Purkinje cell (primary cell): ENCODE measurements at places on chromosomes 4 and X. TPM values are rescaled to one million over a fixed set of nuclear protein-coding genes. Genes with fewer than 3 reads are reported as not detected.

SPANXB1 gene
- polyA plus RNA-seq: not detected in 2 replicates

HTATSF1 gene
- polyA plus RNA-seq: 56.2 and 59.9 TPM in 2 replicates

NAT8L gene
- polyA plus RNA-seq: 3.7 and 6.3 TPM in 2 replicates

DCAF4L1 gene
- 0.04 and 0.15 TPM in 2 replicates for polyA plus RNA-seq

MAGEC1 gene
- not detected in 2 replicates for polyA plus RNA-seq

DIPK2B gene
- not detected in 2 replicates for polyA plus RNA-seq

LAP3 gene
- 60.4 and 60.9 TPM in 2 replicates for polyA plus RNA-seq

AWAT1 gene
- not detected in 2 replicates for polyA plus RNA-seq

CXCL1 gene
- not detected in 2 replicates for polyA plus RNA-seq

AIMP1 gene
- polyA plus RNA-seq: 111 and 124 TPM in 2 replicates

TKTL2 gene
- polyA plus RNA-seq: not detected in 2 replicates

ARL13A gene
- polyA plus RNA-seq: 0.94 TPM in 1 of 2 replicates, not detected in the other

FAM9B gene
- polyA plus RNA-seq: not detected in 2 replicates

PAGE2 gene
- not detected in 2 replicates for polyA plus RNA-seq

ATP2B3 gene
- polyA plus RNA-seq: 12.9 and 14.6 TPM in 2 replicates

NFKB1 gene
- polyA plus RNA-seq: 0.34 and 3.0 TPM in 2 replicates
